ENCODE measurements at places on chromosomes 2 and 18.

DNA sequence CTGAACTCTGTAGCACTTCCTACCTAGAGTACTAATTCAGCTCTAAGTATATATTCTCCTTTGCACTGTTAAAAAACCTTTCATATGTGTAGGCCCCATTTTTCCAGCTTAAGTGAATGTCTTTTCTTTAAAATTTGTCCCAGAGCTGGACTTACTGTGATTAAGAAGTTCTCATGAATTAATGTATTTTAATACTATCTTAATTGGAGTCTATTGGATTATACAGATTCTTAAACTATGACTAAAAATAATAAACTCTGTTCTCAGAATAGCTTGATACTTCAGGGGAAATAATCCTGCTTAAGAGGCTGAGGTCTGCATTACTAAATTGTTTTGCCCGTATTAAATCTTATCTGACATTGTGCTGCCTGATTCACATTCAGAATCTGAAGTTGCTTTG is 223.3 kb downstream of the RIT2 start:
- DNase-seq, result no peak

DNA sequence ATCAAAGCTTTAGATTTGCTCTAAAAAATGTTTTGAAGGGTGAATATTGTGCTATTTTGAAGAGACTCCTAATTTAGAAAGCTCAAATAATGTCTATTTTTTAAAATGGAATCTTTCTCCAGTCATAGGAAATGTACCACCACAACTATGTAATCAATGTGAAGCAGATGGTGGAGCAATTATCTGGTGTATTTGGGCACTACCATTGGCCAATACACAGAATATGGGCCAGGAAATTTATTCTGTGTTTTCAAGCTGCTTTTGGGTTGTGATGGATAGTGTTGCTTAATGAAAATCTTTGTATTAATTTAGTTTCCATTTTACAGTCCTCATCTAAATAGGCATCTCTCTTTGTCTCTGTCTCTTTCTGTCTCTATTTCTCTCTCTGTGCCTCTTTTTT is 17.1 kb upstream of the VWC2L start:
- no peak for DNase-seq

- no peak for DNase-seq
Measured at GRCh38 chr2:45973426-45973825, 322.0 kb downstream of the PRKCE start.

DNA sequence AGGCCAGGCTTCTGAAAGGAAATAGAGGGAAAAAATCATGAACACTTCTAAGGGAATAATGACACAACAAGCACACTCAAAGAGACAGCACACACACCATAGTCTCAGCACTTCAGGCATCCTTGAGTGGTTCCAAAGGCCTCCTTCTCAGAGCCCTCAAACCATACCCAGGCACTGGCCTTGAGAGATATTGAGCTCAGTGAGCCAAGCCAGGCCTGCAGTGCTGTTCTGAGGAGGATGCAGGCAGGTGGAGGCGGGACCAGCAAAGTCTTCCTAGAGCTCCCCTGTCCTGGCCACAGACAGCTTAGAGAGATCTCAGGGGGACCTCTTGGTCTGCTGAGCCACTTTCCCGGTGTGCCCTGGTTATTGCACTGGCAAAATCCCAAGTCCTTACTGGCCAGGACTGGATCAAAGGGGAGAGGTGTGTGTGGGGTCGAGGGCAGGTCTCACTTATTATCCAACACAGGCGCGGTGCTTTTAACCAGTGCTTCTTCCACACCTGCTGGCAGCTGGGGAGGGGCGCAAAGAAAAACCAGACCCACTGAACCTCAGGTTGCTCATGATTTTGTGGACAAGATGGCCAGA is 86.8 kb upstream of the HAAO start:
- DNase-seq, result no peak

GRCh38 chr2:227404585-227405271 is 17.0 kb upstream of the SCYGR1 start:
- peak; percentile 73 for DNase-seq

DNA sequence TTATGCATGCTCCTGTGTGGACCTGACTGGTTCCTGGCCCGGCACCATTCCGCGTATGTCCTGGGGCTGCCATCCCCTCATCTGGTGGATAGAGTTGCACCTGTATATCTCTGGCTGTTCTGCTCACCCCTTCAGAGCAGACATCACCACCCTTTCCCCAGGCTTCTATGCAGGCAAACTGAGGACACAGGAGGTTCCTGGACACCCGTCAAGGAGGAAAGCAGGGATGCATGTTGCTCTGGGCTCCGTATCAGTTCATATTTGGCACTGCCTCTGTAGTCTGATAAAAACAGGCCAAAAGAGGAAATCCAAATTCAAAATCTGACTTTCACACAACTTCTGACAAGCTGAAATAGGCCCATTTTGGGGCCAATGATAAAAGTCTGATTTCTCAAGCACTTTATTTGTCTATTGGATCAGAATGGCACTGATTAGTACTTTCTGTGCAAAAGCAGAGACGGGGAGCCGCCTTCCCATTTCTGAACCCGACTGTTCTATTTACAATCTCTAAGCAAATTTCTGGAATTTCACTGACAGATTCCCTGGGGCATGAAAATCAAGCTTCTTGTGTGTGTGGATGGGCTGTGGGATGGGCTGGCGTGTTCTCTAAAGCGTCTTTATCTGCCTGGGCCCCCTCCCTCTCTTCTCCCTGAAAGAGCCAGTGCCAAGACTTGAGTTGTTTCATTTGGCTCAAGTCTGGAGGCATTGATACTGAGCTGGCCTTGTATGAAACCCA is 96.9 kb downstream of the SETBP1 start:
- DNase-seq, result no peak

DNA sequence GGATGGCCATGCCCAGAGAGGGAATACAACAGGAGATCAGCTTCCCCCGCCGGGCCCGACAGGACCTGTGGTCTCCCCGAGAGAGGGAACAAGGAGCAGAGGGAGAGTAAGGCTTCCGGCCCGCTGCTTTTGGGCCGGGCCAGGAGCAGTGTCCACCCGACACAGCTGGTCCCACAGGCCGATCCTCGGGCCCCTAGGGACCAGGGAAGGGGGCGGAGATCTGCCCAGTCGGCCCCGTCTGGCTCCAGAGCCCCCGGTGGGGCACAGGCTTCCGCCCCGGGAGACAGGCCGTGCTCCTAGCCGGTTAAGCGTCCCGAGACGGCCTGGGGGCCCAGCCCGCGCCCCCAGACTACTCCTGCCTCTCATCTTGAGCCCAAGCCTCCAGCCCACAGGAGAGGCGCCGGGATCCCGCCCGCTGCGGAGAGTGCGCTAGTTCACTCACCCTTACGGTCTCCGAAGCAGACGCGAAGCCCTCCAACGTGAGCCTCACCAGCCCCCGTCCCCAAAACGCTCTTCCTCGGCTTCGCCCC is at the start of gene MCFD2:
Gene MCFD2, minus strand, starts transcription at position 526 of the 530 bp plus-strand sequence. CDS start 6,635 bp downstream, outside the sequence.
- peak; percentile 31 for DNase-seq

GRCh38 chr2:147511491-147511948 is 333.3 kb upstream of the ACVR2A start:
- DNase-seq, result peak; percentile 73

- peak; percentile 94 for DNase-seq
Measured at GRCh38 chr2:222709191-222709891, 37.9 kb downstream of the MOGAT1 start.

DNA sequence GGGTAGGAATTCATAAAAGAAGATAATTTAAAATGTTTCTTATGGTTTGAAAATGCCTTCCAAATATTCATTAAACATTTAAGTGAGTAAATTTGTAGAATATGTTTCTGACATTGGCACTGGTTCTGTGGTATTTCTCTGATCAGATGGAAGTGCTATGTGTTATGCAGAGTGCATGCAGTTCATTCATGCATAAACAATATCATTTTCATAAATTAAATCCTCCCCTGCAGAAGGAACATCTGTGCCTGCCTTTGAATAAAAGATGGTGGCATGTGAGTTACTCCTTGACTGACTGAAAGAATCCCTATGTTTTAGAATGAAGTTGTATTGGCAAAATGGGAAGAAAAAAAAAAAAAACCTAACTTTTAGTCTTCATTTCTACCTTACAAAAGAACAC is 5.9 kb downstream of the NEUROD1 start:
- DNase-seq, result no peak

GRCh38 chr2:217680381-217680780 is 322.4 kb downstream of the TNS1 start:
- no peak for DNase-seq
